Lung microvascular endothelial cell (primary cell): ENCODE measurements at places on chromosomes 1 and 21.

- DNase-seq, result no peak
Observed at GRCh38 chr1:78464449-78464891, 26.3 kb upstream of the PTGFR start.

DNA sequence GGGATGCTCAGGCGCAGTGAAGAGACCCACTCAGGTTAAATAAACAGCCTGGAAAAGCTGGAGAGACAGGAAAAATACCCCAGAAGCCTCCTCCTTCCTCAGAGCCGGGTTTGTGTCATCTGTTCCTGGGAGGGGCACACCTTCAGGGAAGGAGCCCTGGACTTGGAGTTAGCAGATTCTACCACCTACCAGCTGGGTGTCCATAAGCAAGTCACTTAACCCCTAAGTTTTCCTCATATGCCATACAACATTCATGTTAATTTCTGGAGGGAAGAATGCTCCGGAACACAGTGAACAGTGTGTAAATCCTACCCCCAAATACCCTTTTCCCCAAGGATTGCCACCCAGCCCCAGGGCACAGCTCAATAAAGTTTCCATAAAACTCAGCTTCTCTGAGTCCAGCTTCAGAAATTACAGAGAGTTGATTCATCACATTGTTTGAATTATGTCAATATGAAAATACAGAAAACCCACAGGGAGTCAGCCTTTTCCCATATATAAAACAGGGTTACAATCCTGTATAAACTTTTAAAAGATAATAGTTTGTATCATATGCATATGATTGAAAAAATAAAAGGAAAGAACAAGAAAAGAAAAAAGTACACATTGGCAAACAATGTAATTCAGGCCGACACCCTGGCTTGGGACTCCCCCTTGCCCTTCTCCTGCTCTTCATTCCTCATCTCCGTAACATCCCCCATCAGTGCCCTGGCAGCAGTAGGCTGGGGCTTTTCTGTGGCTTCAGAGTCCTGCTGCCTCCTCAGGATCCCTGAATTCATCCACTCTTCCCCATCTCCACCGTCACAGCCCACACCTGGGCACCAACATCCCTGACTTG, 291.8 kb upstream of the USP24 start:
- DNase-seq, result no peak

GRCh38 chr1:200038325-200038980, 10.9 kb downstream of the NR5A2 start:
- DNase-seq, result no peak

DNA sequence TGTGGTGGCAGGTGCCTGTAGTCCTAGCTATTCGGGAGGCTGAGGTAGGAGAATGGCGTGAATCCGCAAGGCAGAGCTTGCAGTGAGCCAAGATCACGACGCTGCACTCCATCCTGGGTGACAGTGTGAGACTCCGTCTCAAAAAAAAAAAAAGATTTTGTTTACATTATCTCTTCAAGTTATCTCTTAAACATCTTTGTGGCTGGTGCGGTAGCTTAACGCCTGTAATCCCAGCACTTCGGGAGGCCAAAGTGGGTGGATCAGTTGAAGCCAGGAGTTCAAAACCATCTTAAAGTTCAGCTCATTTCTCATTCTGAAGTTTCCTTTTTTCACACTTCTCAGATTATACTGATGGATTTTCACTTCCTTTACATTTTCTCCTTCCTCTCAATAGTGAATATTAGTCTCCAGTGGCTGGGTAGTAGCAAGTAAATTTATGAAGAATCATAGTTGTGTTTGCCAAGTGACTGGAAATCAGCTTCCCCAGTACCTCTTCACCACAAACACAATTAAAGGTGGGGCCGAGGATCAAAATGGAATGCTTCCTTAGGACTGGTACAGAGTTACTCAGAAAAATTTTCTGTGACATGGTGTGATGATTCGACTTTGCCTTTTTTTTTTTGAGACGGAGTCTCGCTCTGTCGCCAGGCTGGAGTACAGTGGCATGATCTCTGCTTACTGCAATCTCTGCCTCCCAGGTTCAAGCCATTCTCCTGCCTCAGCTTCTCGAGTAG, 13.8 kb downstream of the PIP5K1A start:
- no peak for DNase-seq

- DNase-seq, result no peak
Observed at GRCh38 chr1:109732390-109732881, 8.4 kb downstream of the GSTM3 start.
